H7 (cell line): ENCODE measurements at places on chromosomes 1 and 21. TPM values are rescaled to one million over a fixed set of nuclear protein-coding genes. Genes with fewer than 3 reads are reported as not detected.

DNA sequence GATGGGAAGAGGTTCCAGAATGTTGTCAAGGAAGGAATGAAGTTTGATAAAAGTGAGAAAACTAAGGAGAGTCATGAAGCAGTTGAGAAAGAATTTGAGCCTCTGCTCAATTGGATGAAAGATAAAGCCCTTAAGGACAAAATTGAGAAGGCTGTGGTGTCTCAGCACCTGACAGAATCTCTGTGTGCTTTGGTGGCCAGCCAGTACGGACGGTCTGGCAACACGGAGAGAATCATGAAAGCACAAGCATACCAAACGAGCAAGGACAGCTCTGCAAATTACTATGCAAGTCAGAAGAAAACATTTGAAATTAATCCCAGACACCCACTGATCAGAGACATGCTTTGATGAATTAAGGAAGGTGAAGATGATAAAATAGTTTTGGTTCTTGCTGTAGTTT lies 142.8 kb downstream of the CDC7 start:
- DNase-seq, result no peak

- no peak for DNase-seq
Observed at GRCh38 chr1:44048532-44049215, 17.4 kb upstream of the SLC6A9 start.

GRCh38 chr21:41895643-41896493 lies 16.7 kb upstream of the PRDM15 start:
- DNase-seq, result peak; percentile 68

C1orf141 gene
- not detected in 2 replicates for total RNA-seq
